Stimulated activated CD8-positive, alpha-beta memory T cell treated with anti-CD3 and anti-CD28 coated beads, Interleukin-2, amount 100 ng/mL, for 1 hour (primary cell): ENCODE measurements at places on chromosomes 16 and 17.

DNA sequence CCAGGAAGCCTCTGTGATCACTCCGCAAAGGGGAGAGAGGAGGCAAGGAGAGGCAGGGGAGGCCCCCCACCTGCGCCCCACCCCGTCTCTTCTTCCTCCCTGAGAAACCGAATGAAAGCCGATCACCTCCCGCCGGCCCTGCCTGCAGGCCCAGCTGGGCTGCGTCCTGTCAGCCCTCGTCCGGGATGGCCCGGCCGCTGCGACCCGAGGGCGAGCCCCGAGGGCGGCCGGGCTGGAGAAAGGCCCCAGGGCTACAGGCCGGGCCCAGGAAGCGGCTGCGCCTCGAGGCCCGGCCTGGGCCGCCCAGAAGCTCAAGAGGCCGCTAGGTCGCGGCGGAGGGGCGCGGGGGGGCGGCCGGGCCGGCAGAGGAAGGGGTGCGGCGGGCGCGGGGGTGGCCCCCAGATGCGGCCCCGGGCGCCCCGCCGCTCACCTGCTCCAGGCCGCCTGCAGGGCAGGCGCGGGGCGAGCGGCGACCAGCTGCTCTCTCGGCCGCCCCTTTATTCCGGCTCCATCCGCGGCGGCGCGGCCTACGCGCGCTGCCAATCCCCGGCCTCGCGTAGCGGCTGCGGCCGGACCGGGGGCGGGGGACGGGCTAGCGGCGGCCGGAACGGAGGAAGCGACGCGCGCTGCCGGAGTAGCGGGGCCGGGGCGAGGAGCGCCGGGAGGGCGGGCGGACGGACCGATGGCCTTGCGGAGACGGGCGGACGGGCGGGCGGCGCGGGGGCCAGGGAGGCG, at the start of gene ZNF319:
TSS of gene ZNF319 (minus strand) at position 702 of the 735 bp plus-strand sequence. CDS start 2,407 bp downstream, outside the sequence.
- DNase-seq, result no peak

DNA sequence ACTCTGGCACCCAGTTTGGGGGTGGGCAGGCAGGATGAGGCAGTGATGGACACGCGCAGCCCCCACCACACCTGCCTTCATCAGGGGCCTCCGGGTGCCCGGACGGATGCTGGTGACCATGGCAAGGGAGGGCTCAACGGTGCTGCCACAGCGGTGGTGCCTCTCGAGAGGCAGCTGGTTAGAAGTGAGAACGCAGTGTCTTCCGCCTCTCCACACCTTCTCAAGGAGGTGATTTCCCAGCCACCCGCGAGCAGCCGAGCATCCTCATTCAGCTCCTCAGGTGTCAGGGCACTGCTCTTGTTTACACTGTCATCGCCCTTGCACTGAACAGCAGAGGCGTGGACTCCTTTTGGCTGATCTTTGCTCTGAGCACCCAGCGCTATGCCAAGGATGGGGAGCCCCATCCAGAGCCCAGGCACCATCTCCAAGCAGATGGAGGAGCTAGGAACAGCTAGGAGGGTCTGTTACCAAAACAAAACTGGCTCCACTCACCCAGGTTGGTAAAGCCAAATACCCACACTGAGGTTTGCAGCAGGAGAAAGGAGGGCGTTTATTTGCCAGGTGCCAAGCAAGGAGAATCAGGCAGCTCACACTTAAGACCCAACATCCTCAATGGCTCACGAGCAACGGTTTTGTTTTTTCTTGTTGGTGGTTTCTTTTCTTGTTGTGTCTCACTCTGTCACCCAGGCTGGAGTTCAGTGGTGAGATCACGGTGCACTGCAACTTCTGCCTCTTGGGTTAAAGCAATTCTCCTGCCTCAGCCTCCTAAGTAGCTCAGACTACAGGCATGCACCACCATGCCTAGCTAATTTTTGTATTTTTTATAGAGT, 174.3 kb upstream of the TNRC6C start:
- peak; percentile 51 for DNase-seq

- DNase-seq, result peak; percentile 61
Observed at GRCh38 chr17:41738077-41738800, 3.8 kb upstream of the HAP1 start.

- DNase-seq, result no peak
Observed at GRCh38 chr16:81003064-81003463, 3.6 kb downstream of the CMC2 start.

DNA sequence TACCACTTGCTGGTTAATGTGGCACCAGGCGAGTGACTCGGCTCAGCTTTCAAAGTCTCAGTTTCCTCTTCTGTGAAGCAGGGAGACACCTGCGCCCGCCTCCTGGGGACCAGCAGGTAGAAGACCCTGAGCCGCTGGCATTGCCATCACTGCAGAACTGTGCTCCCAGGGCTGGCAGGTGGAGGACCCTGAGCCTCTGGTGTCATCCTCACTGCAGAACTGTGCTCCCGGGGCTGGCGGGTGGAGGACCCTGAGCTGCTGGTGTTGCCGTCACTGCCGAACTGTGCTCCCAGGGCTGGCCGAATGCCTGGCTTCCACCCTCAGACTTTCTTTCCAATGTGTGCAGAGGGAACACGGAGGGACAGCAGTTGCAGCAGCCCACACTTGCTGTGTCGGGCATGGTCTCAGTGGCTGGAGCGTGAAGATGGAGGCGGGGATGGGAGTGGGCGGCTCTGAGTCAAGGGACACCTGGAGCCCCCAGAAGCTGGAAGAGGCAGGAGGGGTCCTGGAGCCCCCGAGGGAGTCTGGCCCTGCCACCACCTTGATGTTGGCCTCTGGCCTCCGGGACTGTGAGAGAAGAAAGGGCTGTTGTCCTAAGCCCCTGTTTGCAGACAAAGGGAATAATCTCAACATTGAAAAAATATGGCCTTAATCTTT, 75.8 kb upstream of the METTL9 start:
- DNase-seq, result no peak

- no peak for DNase-seq
Observed at GRCh38 chr17:27668488-27668823, 37.5 kb downstream of the LGALS9 start.

DNA sequence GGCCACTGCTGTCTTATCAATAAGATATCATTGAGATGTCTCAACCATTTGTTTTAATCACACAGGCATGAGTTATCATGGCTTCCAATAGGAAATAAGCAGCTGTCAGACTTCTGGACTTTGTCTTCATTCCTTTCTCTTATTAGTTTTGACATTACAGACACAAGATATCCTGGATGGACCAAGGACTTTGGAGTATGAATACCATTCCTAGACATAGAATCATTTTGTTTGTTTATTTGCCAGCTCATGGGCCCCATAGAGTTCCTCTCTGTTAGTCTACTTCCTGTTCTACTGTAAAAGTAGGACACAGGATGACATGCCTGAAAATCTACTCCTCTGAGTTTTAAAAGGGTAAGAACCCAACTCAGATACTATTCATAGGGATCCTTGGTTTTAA, 77.7 kb upstream of the KCNJ16 start:
- DNase-seq, result no peak

DNA sequence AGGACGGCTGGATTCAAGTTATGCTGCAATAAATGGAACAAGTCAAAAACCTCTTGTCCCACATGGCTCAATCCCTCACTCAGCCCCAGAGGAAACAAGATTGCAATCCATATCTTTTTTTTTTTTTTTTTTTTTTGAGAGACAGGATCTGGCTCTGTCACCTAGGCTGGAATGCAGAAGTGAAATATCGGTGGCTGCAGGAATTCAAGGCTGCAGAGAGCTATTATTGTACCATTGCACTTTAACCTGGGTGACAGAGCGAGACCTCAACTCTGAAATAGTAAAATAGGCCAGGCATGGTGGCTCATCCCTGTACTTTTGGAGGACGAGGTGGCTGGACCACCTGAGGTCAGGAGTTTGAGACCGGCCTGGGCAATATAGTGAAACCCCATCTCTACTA, 2.7 kb upstream of the PDE6G start:
- no peak for DNase-seq

GRCh38 chr17:8726941-8727555, 17.6 kb downstream of the CCDC42 start:
- no peak for DNase-seq

DNA sequence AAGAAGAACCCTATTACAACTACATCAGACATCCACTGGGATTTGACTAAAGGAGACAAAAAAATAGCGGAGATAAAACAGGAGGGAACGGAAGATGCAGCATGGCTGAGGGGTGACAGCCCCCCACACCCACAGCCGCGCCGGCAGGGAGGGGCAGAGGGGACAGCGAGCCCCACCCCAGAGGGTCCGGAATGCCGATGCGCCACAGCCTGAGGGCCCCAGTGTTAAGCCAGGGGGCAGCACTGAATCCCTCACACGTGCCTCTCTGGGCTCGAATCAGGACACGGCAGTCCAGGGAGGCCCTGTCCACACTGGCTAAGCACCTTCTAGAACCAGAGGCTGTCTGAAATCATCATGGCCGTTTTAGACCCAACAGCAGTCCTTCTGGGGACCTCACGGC, 18.8 kb downstream of the MAP1LC3B start:
- no peak for DNase-seq

- DNase-seq, result no peak
Observed at GRCh38 chr17:14826358-14826757, 438.8 kb downstream of the PMP22 start.

- DNase-seq, result no peak
Observed at GRCh38 chr17:28968914-28969295, 17.6 kb upstream of the PHF12 start.

GRCh38 chr16:14963281-14964173, 11.3 kb upstream of the PDXDC1 start:
- no peak for DNase-seq

DNA sequence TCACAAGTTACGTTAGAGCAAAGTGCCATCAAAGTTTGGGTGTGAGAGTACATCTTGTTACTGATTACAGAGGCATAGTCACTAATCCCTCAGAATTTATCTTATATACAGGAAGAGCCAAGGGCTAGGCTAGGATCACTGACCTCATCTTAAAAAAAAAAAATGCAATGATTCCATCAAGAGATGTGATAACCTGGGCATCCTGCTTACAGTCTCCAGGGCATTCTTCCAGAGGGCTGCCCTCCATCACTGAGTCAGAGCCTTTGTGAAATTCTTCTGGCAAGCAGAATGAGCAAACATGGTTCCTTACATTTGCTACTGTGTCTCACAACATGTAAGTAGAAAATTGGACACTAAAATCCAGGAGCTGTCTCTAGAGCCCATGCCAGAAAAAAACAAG, 410.6 kb downstream of the ZFHX3 start:
- no peak for DNase-seq

GRCh38 chr17:16313139-16314090, 39.9 kb downstream of the CENPV start:
- no peak for DNase-seq

GRCh38 chr17:21249920-21250703, 3.1 kb downstream of the NATD1 start:
- DNase-seq, result no peak

DNA sequence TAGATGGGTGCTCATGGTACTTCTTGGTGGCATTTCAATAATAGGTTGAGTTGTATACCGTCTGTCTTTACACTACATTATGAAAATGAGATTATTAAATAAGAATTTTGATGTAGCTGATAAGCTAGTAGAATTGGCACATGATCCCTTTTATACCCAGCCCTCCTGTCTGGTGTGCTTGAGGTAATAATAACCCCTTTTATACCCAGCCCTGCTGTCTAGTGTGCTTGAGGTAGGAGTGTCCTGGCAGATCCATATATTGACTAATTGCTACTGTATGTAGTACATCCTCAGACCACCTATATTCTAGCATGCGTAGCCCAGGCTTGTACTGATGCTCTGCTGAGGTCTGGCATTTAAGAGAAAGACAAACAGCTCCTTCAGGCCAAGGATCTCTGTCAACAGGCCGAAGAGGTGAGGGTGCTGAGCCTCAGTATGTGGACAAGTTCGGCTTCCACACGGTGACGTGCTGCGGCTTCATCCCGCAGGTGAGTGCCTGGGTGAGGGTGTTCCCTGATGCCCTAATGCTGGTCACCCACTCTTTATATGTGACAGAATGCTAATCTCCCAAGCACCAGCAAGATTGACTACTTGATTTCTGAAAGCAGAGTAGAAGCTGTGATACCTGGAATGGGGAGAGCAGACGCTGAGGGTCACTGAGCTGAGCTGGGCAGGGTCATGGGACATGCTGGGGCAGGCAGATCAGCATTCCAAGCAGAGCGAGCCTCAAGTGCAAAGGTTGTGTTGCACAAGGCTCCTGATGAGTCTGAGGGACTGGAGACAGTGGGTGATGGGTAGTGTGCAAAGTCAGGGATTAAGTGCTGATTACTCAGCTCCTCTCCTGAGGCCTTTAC, 5.7 kb downstream of the FN3K start:
- no peak for DNase-seq

DNA sequence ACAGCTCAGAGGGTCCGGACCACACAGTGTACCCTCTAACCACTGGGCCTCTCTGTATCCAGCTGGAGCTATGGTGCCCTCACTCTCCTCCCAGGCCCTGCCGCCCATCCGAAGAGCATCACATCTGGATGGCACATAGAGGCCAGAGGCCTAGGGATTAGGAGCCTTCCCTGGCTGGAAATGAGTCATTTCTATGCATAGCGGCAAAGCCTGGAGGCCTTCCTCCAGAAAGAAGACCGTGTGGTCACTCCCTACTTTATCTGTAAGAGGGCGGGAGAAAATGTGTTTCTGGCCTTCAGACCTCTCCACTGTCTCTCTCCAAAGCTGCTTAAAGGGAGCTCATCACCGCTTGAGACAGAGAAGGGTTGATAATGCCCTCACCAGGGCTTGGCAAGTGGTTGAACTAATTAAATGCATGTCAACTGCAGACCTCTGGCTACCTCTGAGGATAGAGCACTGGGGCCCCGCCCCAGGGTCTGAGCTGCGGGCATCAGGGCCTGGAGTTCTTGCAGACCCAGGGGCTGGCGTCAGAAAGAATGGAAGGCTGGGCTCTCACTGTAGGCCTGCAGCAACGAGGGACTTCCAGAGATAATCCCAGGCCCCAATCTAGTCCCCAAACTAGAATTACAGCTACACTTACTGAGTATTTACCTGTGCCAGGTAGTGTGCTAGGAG, 122.2 kb downstream of the IRX5 start:
- no peak for DNase-seq

DNA sequence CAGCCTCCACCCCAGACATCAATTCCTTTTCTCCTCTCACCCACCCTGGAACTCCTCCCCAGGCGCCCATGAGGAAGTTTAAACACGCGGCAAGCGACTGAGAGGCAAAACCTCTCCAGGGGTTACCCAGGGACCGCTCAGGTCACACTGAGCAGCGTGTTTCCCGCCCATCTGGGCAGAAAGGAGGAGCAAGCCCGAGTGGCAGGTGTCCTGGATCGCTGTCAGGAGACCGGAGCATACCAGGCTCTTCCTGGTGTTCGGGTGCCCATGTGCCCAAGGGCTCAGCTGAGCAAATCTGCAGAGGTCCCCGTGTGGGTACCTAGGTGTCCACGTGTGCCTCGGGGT, 491 bp downstream of the SLC25A19 start:
- no peak for DNase-seq
